ENCODE measurements at places on chromosomes 11 and 22.
A peak's percentile ranks its signal among the peaks of the same experiment; 100 is the strongest.

- no peak for DNase-seq
Observed at GRCh38 chr22:28032861-28033260, 113.8 kb upstream of the PITPNB start.

- no peak for DNase-seq
Observed at GRCh38 chr11:122727101-122727929, 71.8 kb downstream of the UBASH3B start.

GRCh38 chr11:59845399-59845798 is at the start of gene CBLIF:
Gene CBLIF, minus strand, starts transcription at chr11:59845499. Its CDS starts 46 bp downstream, at chr11:59845453.
- DNase-seq, result no peak

DNA sequence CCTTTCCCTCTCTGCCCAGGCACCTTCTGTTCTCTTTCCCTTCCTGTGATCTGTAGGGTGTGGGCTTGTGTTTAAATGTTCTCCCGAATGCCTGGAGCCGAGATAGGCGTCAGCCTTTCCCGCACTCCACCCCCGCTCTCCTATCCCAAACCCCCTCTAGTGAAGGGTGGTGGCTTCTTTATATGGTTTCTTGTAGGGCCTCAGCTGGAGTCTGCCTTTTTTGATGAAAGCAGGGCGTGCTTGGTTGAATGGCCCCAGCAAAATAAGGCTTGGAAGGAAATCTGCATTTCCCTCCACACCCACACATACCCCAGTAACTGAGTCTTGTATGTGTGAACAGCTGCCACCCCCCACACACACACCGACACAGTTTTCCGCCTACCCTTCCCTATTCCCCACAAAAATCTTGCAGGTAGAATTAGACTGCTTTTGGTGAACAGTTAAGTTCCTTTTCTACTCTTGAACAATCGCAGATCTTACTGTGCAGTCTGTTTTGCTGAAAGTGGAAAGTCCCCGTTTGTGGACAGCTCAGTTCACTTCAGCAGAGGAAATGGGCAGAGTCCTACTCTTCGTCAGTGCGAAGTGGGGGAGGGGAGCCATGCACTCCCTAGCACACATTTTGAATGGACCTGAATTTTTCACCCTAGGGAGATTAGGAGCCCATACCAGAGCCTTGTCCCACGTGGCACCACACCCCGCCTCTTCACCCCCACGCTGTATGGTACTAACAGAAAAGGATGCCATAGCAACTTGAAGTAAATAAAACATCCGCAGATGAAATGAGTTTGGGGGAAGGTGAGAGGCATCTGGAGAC is 25.5 kb upstream of the GRK2 start:
- DNase-seq, result peak; percentile 83

DNA sequence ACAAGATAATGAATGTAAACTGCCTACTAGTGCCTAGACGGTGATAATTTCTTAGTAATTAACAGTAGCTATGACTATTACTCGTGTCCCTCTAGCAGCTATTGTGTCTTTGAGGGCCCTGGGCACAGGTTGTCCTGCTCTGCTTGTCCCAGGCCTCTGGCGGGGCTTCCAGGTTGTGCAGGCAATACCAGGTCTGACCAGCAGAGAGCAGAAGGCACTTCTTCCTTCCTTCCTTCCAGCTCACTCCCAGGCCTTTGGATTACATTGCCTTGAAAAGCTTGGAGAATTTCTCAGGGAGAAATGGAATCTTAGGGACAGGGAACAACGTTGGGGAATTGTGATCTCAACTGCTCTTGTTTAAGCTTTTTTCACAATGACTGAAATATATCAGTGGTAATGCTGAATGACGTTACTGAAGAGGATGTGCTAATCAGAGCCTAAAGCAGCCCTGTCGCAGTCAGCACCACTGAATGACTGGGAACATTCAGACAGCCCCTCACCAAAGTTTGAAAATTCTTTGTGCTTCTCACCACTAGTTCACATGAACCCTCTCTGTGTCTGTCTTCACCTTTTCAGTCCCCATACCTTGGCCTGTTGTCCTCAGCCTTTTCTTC is 8.4 kb upstream of the CCKBR start:
- DNase-seq, result peak; percentile 10

DNA sequence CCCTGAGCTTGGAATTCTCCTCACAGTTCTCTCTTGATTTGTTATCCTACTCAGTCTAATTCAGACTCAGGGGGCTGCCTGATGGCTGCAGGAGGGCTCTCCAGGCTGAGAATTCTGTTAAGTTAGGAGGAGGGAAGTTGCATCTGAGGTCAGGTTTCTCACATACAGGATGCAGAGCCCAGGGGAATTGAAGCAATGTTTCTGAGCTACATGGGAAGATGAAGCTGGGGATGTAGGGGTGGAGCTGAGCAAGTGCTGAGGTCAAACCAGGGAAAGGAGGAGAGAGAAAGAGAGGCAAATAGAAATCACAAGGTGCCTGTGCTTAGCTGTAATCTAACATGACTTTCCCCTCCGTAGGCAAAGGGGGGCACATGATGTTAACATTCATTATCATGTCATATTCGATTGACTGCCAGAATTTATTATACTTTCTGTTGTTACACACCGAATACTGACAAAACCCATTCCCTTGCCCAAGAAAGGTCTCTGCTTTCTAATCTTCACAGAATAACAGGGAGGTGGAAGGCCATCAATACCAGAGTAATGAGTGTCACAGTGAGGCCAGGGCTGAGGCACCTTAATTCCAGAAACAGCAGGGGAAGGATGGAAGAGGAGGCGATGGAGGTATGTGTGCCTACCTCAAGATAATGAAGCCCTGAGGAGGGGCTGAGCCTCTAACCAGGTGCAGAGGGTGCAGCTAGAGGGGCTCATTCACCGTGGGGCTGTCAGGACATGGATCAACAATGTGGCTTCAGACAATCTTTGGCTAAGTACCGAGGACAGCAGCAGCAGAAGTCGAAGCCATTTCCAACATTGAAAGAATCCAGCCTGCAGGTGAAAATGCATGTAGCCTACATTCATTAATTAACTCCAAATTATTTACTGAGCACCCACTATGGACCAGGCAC is 205.4 kb upstream of the SNX19 start:
- no peak for DNase-seq

DNA sequence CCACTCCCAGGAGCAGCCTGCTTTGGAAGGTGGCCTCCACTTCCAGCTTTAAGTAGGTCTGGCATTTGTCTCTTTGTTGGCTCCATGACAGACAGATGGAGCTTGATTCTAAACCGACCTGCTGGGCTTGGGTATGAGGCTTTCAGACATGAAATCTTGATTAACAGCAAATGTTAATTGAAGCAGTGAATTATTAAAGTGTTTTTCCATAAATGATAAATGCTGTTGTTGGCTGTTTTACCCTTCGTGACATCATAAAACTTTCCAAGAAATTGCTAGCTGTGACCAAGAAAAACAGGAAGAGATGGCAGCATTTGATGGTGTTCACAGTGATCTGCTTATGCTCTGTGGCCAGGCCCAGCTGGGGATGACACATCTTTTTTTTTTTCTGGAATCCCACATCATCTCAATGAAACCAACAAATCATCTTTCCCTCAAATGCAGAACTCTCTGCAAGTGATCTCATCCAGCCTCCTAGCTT is 66.1 kb downstream of the RBMXL2 start:
- DNase-seq, result no peak

DNA sequence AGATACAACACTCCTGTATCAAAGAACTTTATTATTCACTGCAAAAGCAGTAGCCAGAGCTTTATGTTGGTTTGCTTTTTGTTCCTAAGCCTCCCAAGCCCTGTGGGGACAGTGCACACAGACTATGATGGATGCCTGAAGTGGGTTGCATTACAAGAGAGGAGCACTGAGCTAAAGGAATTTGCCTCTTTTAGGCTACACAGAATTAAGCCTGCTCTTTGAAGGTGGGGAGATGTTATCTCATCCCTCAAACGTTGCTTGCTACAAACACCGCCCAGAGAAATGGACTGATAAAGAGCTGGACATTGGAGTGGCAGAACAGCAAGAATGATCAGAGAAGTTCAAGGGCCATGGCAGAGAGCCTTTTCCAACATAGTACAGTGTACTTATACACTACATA is 2.5 kb upstream of the POGLUT3 start:
- no peak for DNase-seq

DNA sequence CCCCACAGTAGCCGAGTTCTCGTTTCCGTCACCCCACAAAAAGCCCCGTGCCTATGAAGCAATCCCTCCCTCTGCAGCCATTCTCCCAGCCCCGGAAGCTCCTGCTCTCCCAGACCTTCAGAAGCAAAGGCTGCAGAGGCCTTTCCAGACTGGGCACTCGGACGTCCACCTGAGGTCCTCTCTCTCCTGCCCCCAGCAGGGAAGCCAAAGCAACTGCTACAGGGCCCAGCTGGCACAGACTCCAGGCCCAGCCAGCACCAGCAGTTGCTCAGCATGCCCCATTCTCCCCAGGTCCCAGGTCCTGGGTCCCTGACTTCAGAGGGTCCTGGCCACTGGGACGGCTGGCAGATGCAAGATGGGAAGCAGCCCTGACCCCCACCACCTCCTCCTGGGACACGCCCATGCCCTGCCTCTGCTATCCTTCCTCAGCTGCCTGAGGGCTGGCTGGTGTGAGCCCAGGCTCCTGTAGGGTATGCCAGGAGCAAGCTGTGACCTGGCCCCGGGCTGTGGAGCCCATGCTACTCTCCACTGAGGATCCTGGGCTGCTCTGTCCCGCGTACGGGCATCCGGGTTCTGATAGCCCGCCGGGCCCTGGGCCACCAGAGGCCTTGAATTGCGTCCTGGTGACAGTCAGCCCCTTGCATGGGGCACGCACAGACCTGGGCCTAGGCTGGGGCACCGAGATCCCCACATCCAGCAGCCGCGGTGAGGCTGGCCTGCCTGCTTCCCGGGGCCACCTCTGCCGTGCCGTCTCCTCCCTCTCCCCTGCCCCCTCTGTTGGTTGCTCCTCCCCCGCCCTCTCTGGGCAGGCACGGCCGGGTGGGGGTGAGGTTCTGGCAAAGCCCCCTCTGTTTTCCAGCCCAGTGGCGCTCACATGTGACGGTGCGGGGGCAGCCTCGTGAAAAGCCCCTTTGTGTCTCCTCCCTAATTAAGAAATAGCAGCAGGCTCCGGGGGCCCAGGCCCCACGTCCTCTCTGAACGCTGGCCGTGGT is 1310.3 kb downstream of the BRD1 start:
- no peak for DNase-seq

GRCh38 chr11:95923728-95924413 is at the start of gene MTMR2:
Gene MTMR2, minus strand, starts transcription at chr11:95924107. Its CDS starts 153 bp downstream, at chr11:95923954.
- peak; percentile 63 for DNase-seq

DNA sequence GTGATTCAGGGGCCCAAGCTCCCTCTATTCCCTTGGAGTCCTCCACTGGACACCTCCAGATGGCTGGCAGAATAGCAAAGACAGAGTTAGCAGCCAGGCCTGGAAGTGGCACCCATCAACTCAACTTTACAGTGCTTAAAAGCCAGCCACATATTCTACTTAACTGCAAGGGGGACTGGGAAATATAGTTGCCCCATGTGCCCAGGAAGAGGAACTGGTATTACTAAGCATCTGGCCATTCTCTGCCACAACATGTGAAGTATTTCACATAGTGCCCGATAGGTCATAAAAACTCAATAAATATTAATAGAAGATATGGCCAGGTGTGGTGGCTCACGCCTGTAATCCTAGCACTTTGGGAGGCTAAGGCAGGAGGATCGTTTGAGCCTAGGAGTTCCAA is 5.5 kb upstream of the IL10RA start:
- no peak for DNase-seq

DNA sequence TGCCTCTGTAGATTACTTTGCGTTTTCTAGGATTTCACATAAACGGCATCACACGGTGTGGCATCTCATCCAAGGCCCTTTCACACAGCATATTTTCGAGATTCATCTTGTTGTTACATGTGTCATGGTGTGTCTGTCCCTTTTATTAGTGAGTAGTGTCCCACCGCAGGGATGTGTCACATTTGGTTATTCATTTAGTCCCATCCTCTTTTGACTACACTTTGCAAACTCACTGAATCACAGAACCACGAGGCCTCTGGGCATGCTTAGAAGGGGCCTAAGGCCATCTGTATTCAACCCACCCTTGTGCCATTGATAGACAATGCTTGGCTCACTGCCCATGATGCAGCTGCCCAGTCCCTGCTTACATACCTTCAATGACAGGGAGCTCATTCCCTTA is 4.2 kb upstream of the RAC2 start:
- no peak for DNase-seq

GRCh38 chr11:67303132-67303834 is at the start of gene SSH3:
Gene SSH3, plus strand, starts transcription at chr11:67303530. Its CDS starts 96 bp downstream, at chr11:67303626.
- peak; percentile 52 for DNase-seq

DNA sequence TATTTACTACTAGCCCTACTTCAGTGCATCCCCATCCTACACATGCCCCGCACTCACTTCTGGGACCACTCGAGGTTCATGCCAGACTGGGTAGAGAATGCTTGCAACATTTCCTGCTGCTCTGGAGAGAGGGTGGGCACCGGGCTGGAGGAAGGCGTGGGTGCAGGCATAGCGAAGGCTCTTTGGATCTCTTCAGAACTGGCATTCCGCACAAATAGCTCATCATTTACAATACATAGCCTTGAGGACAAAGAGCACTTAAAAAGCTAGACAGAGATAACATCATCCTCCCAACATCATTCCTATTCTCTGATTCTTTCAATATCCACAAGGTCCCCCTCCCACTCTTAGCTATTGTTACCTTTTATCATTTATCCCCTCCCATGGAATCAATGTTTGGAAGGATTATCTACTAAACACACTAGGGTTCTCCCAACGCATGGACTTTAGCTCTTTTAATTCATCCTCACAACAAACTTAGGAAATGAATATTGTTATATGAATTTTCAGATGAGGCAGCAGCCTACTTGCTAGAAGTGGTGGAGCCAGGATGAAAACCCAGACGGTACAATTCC is 2.5 kb upstream of the TMEM223 start:
- DNase-seq, result no peak

Data from CD8-positive, alpha-beta memory T cell (primary cell).